ENCODE measurements at places on chromosomes 13 and 19.

- no peak for DNase-seq
Observed at GRCh38 chr13:106555631-106556328, 12.2 kb downstream of the ARGLU1 start.

DNA sequence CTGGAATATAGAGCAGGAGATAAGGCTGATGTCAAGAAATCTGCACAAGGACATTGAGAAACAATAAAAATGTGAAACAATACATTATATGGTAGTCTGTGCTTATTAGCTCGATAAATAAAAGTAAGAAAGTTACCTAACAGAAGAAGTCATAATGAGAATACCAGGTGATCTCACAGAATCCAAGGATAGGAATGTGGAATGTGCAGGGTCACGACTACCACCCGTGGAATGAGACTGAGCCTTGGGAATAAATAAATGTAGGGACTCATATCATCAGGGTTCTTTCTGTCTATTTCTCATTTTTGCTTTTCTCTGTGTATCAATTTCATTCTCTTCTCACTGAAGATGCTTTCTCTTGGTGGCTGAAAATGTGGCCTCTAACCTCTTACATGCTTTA, 26.0 kb upstream of the KBTBD7 start:
- no peak for DNase-seq

- DNase-seq, result peak; percentile 21
Observed at GRCh38 chr13:113404366-113404722, 40.4 kb upstream of the GRTP1 start.

GRCh38 chr13:24038841-24039330, 121.6 kb upstream of the SPATA13 start:
- DNase-seq, result no peak

DNA sequence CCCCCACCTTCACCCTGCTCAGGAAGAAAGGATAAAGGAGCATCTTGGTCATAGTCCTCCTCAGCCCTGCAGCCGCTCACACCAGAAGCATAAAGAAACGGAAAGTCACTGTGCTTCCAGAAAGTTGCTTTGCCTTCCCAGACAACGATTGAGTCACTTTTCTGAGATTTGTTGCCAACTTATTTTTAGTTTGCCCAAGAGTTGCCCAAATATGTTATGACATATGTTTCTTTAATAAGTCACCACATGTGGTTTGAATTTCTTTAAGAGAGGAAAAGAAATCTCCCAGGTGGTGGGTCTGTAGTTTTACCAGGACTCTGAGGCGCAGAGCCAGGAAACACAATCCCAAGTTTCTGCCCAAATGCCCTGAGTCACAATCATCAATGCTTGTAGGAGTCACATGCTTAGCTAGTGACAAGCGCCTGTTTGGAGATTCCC, 63.4 kb upstream of the LRCH1 start:
- DNase-seq, result no peak

DNA sequence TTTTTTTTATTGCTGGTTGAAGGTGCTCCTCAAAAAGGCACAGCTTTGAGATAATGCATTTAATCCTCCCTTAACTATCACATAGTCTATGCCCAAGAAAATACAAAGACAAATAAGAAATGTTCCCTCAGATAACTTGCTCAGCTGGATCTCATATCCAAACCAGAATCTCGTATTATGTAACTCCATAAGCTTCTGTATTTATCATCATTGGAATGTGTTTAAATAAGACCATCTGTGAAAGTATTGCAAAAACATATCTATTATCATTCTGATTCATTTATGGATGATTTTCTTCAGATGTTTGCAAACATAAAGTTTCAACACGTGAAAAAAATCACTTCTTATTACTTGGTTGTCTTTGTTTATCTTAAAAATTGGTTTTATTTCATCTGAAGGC, 190.9 kb downstream of the IRS2 start:
- DNase-seq, result no peak

DNA sequence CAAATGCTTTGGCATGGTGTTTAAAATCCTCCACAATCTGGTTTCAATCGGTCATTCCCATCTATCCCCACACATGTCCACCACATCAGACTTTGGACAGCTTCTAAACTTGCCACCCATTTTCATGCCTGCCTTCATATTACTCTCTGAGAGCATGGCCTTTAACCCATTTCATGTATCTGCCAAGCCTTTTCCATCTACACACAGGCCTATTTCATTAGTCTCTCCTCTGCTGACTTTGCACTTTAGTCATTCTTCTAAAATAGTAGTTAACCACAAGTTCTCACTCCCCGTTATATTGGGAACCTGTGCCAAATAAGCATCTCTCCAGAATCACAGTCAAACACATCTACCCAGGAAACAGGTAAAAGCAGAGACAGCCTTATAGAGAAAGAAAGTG, 142.2 kb downstream of the MZT1 start:
- no peak for DNase-seq

- no peak for DNase-seq
Observed at GRCh38 chr13:113585896-113586295, 1.3 kb downstream of the TFDP1 start.

GRCh38 chr19:46704379-46705076, 12.4 kb downstream of the PRKD2 start:
- peak; percentile 55 for DNase-seq

DNA sequence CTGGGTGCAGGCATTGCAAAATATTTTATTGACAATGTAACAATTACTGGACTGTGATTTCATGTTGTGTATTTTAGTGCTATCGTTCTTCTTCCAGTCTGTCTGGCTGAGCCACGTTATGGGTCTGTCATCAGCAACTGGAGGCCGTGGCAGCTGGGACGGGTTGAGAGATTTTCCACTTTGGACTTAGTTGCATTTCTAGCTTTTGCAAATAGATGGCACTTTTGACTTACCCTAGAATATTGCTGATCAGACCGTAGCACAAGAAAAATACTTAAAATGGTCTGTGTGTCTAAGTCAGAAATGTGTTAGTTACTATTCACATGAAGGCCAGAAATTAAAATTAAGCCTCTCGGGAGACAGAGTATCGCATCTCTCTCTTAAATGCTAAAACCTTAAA, 211.1 kb downstream of the TEX29 start:
- DNase-seq, result no peak

- DNase-seq, result no peak
Observed at GRCh38 chr19:4369888-4370260, 26.5 kb downstream of the MPND start.

DNA sequence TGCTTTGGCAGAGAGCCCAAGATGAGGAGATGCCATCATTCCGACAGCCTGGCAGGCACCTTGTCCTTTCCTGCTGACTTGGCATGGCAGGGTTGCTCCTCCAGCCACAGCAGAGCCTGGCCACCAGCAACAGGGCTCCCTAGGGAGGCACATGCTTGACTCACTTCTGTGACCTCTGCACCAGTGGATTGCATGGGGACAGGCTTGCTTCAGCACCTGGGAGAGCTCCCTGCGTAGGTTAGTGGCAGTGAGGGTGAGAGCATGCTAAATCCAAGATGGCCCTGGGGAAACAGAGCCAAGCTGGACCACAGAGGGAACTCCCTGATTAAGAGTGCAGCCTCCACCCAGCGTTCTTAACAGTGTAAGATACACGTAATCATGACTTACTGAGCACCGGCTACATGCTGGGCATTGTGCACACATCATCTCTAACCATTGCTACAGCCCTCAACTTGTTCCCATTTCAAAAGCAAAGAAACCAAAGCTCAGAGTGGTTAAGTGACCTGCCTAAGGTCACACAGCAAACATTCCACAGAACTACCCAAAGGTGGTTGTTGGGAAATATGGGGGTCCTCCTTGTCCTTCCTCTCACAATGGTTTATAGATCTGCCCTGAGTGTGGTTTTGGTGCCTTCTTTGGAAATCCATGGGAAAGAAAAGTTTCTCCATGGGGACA, 116.6 kb upstream of the UQCRFS1 start:
- no peak for DNase-seq

DNA sequence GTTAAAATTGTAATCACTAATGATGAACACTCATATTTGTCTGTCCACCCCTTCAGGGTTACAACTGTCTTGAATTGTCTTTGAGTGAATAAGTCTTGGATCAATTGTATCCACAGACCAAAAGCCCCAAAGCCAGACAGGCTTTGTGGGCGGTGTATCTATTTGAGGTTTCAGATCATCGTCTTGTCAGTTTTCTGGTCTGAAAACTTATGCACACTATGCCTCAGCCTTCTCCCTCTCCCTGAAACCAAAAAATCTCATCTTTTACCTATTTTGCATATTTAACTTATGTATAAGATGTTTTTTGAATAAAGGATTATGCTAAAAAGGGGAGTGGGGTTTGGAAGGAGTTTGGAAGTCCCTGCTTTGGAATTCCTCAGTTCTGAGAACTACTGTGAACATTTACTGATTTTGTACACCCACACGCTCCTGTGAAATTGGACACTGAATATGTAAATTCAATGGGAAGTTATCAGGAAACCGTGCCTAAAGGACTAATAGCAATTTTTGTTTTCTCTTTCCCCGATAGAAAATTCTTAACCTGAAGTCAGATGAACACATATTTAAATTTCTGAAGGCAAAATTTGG, 52.1 kb downstream of the DPY19L3 start:
- DNase-seq, result no peak

- no peak for DNase-seq
Observed at GRCh38 chr13:83121896-83122295, 760.4 kb downstream of the SLITRK1 start.

DNA sequence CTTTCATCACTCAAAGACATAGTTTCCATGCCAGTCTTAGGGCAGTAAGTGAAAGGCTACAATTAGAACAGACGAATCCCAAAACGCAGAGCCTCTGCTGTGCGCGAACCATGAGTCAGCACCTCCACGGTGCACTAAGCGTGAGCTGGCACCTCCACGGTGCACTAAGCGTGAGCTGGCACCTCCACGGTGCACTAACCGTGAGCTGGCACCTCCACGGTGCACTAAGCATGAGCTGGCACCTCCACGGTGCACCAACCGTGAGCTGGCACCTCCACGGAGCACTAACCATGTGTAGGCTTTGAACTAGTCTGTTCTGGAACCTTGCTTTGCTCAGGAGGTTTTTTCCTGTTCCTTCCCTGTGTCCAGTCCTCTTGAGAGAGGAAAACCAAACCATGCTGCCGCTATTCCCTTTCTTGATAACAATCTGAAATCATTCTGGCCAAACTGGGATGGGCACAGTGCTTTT, 120.6 kb downstream of the IRS2 start:
- DNase-seq, result no peak

- peak; percentile 91 for DNase-seq
Observed at GRCh38 chr19:3987619-3988371, 2.5 kb upstream of the EEF2 start.

DNA sequence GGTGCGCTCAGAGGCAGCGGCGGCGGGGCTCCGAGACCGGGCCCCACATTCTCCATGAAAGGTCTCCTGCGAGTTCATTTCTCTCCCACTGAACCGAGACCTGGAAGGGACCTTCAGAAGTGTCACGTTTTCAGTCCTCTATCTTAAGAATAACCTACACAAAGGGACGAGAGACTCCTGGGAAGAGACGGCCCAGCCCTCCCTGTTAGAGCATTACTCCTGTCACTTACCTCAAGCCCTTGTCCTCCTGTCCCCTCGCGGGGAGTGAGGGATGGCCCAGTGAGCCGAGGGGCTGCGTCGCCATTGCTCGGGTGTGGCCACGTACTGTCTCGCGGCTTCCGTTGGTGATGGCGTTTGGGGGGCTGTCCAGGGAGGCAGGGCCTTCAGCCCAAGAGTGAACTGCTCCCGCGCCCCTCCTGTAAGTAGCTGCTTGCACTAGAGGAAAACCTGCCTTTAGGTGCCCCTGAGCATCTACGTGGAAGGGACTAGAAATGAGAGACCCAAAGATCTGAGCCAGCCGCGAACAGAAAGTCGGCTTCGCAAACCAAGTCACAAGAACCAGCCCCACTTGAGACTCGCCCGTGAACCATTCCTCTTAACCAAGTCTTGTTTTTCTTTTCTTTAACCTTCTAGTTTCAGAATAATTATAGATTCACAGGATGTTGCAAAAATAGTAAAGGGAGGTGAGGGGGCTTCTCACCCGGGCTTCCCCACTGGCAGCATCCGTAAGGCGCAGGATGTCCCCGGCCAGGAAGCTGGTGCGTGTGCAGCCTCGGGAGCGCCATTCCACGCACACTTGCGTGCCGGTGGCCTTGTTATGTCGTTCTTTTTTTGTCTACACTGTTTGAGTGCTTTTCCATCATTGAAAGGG, 21.1 kb upstream of the NDUFS7 start:
- DNase-seq, result no peak

- no peak for DNase-seq
Observed at GRCh38 chr19:1423436-1424191, 14.6 kb upstream of the RPS15 start.

- no peak for DNase-seq
Observed at GRCh38 chr19:1813192-1814182, 1.4 kb upstream of the ATP8B3 start.

DNA sequence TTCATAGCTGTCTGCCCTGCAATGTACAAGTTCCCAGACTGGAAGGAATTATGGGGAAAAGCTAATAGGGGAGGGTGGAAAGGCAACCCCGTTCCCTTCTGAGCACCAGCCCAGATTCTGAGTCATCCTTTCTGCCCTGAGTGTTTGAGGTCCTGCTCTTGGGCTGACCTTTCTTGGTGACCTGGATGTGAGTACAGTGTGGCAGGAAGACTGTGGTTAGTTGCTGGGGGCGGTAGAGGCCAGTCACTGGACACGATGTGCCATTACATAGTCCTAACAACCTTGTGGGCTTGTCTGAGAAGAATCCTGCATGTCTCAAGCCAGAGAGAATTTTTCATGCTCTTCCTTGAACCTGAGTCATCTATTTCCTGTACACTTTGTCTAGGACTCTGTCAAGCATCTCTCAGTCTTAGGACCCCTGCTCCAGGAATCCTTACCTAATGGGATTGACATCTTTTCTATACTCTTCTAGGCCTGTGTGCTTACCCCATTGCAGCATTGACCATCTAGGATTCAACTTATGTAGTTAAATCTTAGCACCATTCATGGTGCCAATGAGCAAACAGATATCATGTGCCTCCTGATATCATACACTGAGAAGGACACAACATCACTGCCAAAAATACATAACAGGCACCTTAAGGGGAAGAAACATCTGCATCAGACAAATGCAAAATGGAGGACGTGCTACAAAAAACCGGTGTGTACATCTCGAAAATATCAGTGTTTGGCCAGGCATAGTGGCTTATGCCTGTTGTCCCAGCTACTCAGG, 8.1 kb upstream of the ANGPTL4 start:
- DNase-seq, result no peak

DNA sequence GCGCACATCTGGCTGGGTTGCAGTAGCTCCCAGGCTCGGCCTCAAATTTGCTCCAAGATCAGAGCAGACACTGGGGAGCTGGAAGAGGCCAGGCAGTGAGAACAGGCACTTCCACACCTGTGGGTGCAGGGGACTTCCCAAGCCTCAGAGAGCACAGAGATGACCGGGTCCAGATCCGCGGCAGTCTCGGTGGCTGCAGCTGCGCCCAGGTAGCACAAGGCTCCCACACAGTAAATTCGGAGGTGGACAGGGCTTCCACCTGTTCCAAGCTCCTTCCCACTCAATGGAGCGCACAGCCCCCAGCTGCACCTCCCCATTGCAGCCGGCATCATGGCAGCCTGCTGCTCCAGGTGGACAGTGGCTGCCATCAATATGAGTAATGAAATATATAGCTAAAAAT, 1417.4 kb upstream of the SLC10A2 start:
- DNase-seq, result no peak

GRCh38 chr13:41460930-41461329, 3.6 kb downstream of the RGCC start:
- no peak for DNase-seq

GRCh38 chr13:71661921-71662320, 205.1 kb downstream of the DACH1 start:
- no peak for DNase-seq
